Left lobe of liver (tissue), 2 donors: ENCODE measurements at places on chromosomes 5 and 9. TPM values are rescaled to one million over a fixed set of nuclear protein-coding genes. Genes with fewer than 3 reads are reported as not detected.
A peak's percentile ranks its signal among the peaks of the same experiment; 100 is the strongest.

DNA sequence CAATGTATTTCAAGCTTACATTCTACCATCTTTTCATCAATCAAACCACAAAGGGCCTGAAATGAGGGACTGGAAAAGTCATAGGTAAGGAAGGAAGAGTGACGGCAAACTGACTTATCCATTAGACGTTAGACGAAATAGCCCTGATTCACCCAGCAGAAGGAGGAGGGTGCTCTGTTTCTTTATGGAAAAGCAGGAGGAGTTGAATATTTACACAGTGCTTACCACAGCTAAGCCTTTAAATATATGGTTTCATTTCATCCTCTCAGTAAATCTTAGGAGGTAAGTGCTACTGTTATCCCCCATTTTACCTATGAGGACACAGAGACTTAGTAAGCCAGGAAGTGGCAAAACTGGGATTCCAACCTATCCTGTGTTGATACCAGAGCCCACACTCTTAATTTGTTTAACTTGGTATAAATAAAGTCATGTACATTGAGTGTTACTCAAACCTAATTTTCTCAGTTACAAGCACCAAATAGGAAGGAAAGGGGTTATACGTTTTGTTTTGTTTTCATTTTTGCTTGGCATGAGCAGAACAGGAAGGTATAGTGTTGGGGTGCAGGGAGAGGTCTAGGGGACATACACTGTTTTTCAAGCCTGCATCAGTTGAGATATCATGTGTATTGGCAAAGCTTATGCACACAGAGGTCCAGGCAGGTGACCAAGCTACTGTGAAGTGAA is 98.1 kb upstream of the IFNK start:
- DNase-seq, result no peak

HAVCR1 gene
- 0.23 TPM for total RNA-seq

PCDHGA8 gene
- 0.35 TPM for total RNA-seq

DNA sequence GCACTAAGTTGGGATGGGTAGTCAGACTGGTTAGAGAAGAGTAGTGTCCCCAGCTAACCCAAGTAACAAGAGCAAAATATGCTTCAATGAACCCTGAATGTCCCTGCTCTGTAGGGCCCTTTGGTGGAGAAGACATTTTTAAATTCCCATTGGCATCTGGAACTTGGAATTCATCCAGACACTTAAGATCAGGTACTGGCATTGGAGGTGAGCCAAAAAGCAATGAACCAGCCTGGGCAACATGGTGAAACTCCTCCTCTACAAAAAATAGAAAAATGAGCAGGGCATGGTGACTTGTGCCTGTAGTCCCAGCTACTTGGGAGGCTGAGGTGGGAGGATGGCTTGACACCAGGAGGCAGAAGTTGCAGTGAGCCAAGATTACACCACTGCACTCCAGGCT is 58.9 kb upstream of the ZNF618 start:
- DNase-seq, result no peak

GRCh38 chr9:16871336-16872151 is 1.1 kb upstream of the BNC2 start:
- no peak for DNase-seq

- DNase-seq, result no peak
Measured at GRCh38 chr5:27592231-27592630, 553.8 kb upstream of the CDH9 start.

- DNase-seq, result peak; percentile 34
Measured at GRCh38 chr5:132841305-132841704, 10.9 kb upstream of the SHROOM1 start.

DNA sequence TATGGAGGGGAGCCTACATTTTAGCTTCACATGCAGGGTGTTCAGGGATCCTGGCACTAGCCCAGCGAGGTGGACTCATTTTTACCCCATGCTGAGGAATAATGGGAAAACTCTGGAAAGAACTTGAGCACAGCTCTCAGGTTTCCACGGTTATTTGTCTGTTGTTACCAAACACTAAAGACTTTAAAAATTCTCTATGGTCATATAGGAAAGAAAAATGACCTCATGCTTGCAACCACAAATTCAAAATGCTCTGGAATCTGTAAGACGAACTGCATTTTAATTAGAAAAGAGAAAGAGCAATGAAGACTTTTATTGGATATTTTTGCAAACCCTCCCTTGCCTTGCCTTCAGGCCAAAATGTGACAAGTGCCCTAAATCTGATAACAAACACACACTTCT is 606.9 kb downstream of the EBF1 start:
- no peak for DNase-seq

DNA sequence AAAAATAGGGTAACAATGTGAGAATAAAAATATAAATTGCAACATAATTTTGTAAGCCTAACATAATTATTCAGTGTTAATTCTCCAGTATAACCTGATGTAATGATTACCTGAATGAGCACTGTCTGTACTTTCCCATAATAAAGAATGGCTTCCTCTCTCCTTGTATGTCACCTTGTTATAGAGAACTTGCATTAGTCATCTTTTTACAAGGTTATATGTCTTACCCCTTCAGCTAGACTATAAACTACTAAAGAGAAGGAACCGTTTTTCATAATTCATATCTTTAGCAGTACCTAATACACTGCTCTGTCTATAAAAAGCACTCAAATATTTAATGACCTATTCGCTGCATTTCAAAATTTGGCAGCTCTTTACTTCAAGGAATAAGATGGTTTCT is 19.8 kb downstream of the STRBP start:
- no peak for DNase-seq
